Ammon's horn (tissue), 1 donor: ENCODE measurements at places on chromosomes 5 and 9.
A peak's percentile ranks its signal among the peaks of the same experiment; 100 is the strongest.

- peak; percentile 30 for DNase-seq
Measured at GRCh38 chr5:179759581-179760551, 27.2 kb downstream of the MAML1 start.

- no peak for DNase-seq
Measured at GRCh38 chr5:120134944-120135343, 329.2 kb upstream of the PRR16 start.

- DNase-seq, result no peak
Measured at GRCh38 chr9:129184219-129184524, 6.1 kb upstream of the IER5L start.

DNA sequence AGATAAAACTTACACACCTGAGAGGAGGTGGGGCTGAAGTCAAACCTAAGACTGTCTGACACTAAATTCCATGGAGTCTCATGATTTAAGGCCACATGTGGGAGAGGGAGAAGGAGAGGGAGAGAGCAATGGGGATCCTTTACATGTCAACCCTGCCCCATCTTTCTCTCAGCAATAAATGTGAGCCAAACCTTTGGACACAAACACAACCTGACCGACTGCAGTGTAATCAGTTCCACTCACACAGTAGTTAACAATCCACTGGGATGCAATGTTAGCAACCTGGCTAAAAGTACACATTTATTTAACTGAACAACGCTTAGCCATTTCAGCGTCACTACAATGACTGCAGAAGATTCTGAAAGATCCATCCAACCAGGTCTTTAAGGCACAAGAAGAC is 273.0 kb downstream of the GLIS3 start:
- DNase-seq, result no peak

GRCh38 chr5:172943283-172943841 is 15.9 kb upstream of the RPL26L1 start:
- DNase-seq, result peak; percentile 45

DNA sequence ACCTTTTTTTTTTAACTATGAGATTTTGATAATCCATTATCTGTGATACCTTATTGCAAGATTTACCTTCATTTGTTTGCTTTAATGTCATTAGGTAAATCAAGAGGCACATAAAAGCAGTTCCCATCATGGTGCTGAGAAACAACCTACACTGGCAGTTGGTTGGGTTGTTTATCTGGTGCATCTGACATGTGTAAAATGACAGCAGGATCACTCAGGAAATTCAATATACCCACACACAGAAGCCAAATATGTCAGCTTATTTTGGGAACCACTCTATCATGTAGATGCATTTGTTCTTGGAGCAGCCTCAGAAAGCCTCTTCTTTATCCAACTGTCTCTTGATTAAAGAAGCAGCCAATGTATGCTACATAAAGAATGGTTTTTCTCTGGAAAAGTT is 7.8 kb upstream of the CCDC192 start:
- DNase-seq, result peak; percentile 23

GRCh38 chr5:132684922-132685720 is 11.3 kb downstream of the IL4 start:
- DNase-seq, result no peak

DNA sequence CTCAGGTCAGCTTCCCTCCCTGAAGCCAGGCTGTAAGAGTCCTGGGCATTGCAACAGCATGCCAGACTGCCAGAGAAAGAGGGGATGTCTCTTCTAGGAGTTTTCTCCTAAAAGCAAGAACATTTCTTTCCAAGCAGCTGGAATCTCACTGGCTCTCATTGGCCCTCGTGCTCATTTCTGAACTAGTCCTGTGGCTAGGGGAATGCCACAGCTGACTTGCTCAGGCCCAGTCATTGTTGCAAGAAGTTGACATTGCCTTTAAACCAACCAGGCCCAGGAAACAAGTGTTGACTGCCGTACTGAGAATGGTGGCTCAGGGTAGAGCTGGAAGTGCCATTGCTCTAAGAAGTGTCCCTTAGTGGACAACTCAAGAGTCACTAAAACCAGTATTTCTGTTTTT is 15.0 kb upstream of the CEP120 start:
- DNase-seq, result no peak

- DNase-seq, result no peak
Measured at GRCh38 chr5:3584724-3585531, 10.7 kb upstream of the IRX1 start.

DNA sequence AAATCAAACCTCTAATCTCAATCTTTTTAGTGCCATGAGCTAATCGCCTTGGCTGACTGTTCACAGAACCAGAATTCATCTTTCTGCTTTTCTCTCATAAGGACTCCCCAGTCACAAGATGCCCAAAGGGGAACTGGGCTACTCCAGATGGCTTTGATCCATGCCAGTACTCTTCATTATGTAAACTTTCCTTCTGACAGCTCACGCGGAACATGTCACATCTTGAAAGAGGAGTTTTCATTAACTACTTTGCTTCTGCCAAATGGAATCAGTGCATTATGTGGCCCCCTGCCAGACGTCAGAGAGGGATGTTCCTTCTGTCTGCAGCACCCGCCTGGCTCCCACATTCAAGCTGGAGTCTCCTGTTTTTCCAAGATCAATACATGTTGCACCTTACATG is 142.1 kb upstream of the NMUR2 start:
- peak; percentile 27 for DNase-seq

DNA sequence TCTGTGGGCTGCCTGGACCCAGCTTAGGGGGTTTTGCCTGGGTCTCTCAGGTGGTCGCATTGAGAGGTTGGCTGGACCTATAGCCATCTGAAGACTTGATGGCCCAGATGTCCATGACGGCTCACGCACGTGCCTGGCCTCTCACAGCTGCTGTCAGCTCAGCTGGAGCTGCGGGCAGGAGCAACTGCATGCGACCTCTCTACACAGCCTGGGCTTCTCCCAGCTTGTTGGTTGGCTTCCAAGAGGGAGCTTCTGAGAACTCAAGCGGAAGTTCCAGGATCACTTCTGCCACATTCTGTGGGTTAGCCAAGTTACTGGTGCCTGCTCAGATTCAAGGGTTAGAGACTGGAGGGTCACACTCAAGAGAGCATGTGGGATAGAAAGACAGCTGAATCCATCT is 99.2 kb downstream of the DAPK1 start:
- no peak for DNase-seq

DNA sequence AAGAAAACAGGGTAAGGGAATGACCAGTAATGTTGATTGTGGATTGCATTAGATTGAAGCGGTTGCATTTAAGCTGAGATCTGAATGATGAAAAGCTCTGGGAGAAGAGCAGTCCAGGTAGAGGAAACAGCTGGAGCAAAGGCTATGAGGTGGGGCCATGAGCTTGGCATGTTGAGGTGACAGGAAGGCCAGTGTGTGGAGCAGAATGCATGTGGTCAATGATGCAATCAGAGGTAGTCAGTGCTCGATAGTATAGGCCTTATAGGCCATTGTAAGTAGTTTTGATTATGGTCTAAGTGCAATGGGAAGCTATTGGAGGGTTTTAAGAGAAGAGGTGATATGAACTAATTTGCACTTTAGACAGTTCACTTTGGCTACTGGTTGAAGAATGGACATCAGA is 270.4 kb downstream of the ARHGAP26 start:
- no peak for DNase-seq

- no peak for DNase-seq
Measured at GRCh38 chr9:109616571-109617120, 118.5 kb upstream of the PTPN3 start.

- no peak for DNase-seq
Measured at GRCh38 chr9:74775396-74775795, 112.3 kb downstream of the TRPM6 start.

DNA sequence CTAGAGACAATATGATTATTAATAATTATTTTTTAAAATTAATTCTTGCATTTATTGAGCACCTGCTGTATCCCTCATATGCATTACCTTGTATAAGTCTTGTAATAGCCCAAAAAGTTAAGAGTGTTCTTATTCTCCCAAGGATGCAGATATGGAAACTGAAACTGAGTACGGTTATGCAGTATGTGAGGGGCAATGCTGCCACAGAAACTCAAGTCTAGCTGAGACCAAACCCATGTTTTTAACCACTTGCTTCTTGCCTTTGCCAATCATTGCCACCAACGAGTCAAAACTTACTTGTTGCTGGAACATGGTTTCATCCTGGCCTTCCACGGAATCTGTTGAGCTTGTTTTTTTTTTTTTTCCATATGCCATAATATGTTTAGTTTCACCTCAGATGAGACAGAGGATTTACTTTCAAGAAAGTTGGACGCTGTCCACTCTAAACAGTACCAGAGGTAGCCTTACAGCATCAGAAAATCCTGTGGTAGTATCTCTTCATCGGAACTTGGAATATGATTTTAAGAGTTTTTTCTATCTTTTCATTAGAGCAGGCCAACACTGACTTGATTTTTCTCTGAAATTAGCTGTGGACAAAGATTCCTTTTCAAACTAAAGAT is 27.9 kb downstream of the DOCK8 start:
- no peak for DNase-seq

DNA sequence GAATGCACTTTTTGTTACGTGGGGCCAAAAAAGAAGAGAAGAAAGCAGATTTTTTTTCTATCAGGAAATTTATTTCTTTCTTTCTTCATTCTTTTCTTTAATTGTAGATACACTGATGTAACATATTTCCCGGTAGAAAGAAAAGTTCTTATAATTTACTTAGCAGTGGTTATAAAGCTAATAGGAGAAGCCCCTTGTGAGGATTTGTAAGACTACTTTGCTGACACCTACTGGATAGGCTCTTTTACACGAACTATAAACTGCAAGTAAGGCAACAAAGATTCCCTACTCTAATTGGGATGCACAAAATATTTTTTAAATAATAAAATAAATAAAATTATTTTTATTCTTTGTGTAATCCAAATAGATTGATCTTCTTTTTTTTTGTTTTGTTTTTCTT is 284.4 kb downstream of the DNAH5 start:
- DNase-seq, result peak; percentile 18

DNA sequence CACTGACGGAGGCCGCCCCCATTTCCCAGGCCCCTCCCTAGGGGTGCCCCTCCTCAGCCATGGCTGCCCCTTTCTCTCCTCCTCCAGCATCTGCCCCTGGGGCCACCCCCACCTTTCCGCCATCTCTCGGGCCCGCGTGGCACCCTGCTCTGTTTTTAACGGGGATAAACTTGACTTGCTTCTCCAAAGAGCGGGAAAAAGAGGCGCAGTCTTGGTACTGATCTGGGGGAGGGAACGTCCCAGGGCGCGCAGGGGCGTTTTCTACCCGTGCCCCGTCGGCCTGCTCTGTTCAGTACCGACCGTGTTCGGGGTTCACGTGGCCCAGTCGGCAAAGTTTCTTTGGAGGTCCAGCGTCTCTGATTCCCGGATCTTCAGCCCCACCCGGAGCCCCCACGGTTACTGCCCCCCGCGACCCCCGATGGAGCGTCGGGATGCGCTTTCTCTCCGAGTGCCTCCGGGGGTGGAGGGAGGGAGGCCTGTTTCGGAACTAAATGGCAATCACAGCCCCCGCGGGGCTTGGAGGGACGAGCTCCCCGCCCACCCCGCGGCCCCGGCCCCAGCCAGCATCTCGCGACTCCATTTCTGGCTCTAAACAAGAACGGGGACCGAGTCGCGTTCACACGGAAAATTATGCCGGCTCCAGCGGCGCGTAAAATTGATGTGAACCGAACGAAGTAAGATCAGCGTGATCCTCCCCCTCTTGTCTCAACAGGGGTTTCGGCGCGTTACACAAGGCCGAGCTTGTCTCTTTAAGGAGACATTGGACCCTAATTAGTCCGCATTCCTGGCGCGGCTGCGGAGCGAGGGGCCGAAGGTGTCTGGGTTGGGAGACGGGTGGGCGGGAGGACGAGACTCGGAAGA is 1.1 kb upstream of the TLE4 start:
- peak; percentile 53 for DNase-seq

GRCh38 chr5:181190711-181191525 is 14.1 kb downstream of the TRIM7 start:
- DNase-seq, result peak; percentile 59

GRCh38 chr9:72187121-72187695 is 38.0 kb downstream of the GDA start:
- DNase-seq, result no peak
